HFFc6 (cell line): ENCODE measurements at places on chromosomes 2 and 18. TPM values are rescaled to one million over a fixed set of nuclear protein-coding genes. Genes with fewer than 3 reads are reported as not detected.

GRCh38 chr2:230873661-230874401 is 9.1 kb downstream of the ITM2C start:
- DNase-seq = no peak

DNA sequence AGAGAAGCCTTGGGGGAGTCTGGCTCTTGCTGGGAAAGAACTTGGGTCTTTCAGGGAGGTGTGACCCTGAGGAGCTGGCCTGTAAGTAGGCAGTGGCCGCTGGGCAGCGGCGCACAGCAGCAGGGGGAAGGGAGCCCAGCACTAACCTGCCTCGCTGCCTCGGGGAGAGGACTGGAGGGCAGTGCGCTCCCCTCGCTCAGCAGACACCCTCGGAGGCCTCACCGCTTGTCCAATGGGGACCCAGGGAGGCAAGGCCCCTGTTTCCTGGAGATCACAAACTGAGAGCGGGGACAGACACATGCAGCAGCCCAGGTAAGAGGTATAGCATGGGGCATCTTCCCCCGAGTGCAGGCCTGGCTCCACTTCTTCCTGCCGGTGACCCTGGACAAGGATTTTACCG is 3.3 kb downstream of the DNMT3A start:
- no peak for DNase-seq

The ELAC1 gene
- total RNA-seq = 5.5 to 8.7 TPM (median 6.7 TPM) in 3 replicates

The IL37 gene
- not detected in 3 replicates for total RNA-seq
